ENCODE measurements at places on chromosomes 2 and 18.

- no peak for DNase-seq
Measured at GRCh38 chr18:2984703-2985261, 28.2 kb downstream of the LPIN2 start.

- DNase-seq, result no peak
Measured at GRCh38 chr2:121558329-121558728, 27.6 kb downstream of the RNU4ATAC start.

DNA sequence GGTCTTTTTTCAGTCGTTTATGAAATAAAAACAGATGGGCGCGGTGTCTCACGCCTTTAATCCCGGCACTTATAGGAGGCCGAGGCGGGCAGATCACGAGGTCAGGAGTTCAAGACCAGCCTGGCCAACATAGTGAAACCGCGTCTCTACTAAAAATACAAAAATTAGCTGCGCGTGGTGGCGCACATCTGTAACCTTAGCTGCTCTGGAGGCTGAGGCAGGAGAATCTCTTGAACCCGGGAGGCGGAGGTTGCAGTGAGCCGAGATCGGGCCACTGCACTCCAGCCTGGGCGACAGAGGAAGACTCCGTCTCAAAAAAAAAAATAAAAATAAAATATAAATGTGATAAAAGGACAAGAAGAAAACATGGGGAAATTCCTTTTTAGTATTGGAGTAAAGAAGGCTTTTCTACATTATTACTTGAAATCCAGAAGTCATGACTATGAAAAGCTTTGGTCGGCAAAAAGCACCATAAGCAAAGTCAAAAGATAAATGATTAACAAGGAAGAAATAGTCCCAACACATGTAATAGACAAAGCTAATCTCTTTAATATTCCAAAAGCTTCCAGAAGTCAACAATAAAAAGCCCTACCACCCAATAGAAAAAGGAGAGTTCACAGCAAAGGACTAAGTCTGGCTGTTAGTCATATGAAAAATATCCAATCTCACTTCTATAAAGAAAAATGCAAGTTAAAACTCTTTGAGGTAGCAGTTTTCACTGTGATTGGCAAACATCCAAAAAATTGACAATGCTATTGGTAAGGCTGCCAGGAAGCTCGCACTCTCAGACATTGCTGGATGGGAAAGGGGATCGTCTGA, 1.4 kb upstream of the FAM168B start:
- no peak for DNase-seq

GRCh38 chr2:66472225-66472843, 37.4 kb downstream of the MEIS1 start:
- DNase-seq, result no peak

GRCh38 chr2:85180322-85181133, 47.3 kb downstream of the TCF7L1 start:
- no peak for DNase-seq
